Heart right ventricle (tissue), 16 donors: ENCODE measurements at places on chromosomes 5 and 9.
A peak's percentile ranks its signal among the peaks of the same experiment; 100 is the strongest.

- DNase-seq, result no peak
Measured at GRCh38 chr5:111379391-111379816, 132.9 kb downstream of the STARD4 start.

DNA sequence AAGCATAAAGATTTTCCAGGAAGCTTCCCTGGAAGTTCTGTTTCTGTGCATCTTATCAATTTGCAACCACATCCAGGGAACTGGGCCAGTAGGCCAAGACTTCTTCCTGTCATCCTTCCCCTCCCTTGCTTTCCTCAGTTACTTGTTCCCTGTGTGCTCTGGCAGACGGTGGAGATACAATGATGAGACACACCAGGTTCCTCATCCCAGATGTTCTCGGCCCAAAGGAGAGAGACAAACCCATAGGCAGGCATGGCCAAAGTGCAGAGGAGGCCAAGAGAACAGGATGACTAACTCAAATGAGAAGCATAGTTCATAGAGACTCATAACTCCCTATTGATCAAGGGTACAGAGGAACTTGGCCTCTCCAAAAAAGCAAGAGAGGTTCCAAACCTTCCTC is 652.6 kb downstream of the CCDC171 start:
- no peak for DNase-seq

DNA sequence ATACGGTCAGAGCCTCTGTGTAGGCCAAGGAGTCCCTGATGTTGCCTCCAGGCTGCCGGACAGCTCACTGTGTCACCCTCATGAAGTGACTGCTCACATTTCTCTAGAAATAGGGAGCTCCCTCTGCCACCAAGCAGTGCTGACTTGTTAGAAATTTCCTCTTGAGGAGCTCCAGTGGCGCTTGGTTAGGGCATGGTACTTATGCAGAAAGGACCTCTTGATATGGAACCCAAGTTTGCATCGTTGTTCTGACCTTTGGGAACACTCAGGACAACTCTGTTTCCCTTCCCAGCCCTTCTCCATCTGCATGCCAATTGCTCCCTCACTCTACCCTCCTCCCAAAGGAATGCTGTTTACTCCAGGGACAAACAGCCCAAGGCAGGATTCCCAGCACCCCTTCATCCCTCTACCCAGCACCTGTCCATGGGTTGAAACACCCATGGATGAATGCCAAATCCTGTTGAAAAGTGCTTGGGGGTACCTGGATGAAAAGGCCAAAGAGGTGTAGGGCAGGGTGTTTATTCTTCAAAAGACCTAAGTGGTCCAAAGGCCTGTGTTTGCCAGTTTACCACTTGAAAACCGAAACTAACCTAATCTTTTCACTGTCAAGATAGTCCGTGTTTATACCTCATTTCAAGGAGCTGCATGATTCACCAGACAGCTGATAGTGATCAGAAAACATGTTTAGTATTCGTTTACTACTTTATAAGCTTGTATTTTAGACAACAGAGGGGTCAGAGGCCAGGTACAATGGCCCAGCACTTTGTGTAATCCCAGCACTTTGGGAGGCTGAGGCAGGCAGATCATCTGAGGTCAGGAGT is 51.1 kb downstream of the KLF4 start:
- no peak for DNase-seq

DNA sequence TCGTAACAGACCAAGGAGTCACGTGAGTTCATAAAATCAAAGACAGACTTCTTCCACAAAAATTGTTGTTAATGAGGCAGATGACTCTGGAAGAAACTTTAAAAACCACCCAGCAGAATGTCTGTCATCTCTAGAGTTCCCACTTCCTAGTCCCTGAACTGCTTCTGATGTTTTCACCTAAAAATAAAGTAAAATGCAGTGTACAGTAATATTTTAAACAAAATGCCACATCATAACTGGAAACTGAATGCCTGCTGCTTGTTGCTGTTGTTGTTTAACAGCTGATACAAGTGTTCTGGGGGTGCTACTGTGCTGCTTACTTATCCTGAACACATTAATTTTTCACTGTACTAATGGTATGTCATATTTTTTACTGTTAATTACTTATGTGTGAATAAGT is 577.2 kb downstream of the MTRR start:
- no peak for DNase-seq

- DNase-seq, result no peak
Measured at GRCh38 chr5:173327084-173327947, 898 bp downstream of the STC2 start.

GRCh38 chr5:148976569-148977381 is 86.1 kb downstream of the SH3TC2 start:
- DNase-seq, result no peak

GRCh38 chr5:153700940-153701339 is 210.5 kb downstream of the GRIA1 start:
- DNase-seq, result no peak

DNA sequence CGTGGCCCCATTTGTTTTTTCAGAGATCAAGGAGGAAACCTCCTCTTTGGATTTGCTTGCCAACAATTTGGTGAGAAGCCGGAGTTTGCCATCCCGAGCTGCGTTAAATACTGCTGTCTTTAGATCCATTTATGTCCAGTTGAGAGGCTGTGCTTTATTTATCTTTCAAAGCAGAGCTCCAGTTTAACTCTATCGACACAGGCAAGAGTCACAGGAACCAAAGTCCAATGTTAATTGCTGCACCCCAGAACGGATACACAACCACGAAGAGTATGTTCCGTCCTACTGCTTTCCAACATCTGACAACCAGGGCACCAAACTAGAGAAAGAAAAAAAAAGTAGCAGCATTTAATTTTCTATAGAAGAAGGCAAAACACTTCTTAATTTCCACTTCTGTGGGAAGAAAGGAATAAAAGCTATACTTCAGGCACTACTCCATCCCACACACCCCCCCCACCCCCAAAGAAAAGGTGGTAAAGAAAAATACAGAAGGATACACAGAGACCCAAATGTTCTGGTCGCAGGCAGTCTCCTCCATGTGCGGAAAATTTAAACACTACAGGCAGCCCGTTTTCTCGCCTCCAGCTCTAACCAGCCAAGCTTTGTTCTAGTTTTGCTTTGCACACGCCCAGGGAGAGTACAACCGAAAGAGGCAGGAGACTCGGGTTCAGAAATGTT is 1.1 kb downstream of the FEM1C start:
- DNase-seq, result no peak

GRCh38 chr5:38468978-38469706 is 87.3 kb downstream of the LIFR start:
- peak; percentile 70 for DNase-seq

DNA sequence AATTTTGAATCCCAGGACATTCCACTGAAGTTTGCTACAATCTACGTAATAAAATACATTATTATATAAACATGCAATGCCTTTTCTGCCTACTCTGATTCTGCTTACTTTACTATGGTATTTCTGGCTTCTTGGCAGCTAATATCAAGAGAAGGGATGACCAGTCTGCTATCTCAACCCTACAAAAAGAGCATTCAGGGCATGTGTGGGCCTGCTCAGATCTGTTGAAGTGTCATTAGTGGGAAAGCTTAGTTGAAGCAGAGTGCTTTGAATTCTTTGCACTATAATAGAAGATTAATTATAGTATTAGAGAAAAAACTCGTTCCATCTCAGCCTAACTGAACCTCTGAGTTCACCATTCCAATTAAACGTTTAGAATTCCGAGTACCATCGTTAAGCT is 339.5 kb upstream of the ISL1 start:
- DNase-seq, result no peak

DNA sequence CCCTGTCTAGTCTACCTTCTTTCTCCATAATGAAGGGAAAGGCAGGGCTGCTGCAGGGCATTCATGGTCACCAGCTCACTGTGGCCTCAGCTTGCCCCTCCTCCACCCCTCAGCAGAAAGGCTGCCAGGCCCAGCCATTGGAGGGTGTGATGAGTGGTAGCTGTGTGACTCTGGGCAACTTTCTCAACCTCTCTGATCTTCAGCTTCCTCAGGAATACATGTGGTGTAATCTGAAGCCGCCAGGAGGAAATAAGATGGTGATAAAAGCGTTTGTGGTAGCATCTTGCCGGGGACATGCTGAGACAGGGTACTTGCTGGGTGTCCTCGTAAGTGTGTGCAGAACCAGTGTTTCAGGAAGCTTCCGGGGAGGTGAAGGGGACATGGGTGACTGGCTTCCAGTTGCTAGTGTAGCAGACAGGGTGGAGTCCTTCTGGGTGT is 9.8 kb downstream of the CXCL14 start:
- no peak for DNase-seq

DNA sequence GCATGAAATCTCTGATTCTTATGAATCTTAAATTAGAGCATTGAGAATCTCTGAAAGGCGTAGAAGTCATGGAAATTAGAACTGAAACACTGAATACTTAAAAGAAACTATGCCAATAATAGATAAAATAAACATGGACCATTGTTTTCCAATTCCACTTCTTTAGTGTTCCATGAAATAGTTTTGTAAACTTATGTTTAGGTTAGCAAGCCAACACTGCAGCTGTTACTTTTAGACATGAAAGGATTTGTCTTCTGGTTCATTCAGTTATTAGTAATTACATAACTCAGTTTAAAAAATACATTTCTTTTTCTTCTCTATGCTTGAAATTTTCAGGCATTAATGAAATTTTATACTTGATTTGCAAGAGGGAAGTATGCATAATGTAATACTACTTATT is 733.4 kb upstream of the NUDT12 start:
- no peak for DNase-seq

DNA sequence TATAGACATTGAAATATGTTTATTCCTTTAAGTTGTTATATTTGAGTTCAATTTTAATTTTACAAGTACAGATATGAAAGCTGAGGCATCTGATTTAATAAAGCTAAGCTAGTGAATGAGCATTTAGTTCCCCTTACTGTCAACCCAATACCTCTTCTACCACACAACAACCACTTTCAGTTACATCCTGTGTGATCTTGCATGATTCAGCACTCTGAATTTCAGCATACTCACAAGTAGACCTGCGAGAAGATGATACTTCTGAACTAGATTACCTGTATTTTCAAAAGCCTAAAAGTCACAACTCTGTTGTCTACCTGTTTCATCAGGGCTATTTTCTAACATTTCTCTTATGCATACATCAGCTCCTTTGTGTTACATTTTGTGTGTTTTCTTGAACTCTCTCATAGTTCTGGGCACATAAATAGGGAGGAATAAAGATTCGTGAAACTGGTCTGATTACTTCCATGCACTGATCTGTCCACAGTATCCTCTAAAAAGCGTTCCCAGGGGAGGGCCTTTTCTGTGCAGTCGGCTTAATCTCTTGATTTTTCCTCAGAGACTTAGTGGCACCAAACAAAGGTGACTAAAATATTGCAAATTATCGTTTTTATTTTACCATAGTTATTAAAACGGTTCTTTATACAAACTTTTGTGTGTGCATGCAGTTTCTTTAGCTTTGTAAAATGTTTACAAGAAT is 2025.5 kb upstream of the NUDT12 start:
- no peak for DNase-seq

DNA sequence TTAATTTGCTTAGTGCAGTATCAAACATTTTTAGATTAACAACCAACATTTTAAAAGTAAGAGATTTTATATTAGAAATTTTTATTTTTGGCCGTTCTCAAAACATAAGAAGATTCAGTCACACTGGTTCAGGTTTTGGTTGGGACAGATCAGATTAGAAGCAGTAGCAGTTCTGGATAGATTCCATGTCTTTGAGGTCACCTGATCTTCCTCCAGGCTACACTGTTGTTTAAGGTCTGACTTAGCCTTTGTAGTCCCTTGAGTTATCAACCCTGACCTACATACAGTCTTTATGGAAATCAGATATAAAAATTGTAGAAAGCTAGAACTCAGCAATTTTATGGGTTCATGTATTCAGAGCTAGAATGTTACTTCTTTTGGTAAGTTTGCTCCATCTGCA is 910.0 kb upstream of the WWC1 start:
- no peak for DNase-seq

DNA sequence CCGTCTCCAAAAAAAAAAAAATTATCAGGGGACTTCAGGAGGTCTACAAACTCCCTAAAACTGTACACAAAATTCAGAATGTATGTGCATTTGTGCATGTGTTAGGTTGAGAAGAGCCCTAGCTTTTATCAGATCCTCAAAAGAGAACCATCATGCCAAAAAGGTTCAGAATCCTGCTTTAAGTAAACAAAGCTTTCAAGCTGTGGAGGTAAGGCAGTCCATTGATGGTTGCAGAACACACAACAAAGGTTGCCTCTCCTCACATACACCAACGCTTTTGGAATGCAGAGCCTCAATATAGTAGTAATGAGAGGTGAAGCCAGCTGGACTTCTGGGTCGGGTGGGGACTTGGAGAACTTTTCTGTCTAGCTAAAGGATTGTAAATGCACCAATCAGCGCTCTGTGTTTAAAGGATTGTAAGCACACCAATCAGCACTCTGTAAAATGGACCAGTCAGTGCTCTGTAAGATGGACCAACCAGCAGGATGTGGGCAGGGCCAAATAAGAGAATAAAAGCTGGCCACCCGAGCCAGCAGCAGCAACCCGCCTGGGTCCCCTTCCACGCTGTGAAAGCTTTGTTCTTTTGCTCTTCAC is 57.9 kb upstream of the RNF38 start:
- DNase-seq, result no peak
